CD8-positive, alpha-beta memory T cell (primary cell): ENCODE measurements at places on chromosomes 1 and 21. TPM values are rescaled to one million over a fixed set of nuclear protein-coding genes. Genes with fewer than 3 reads are reported as not detected.

The DCST2 gene
- 0.09 TPM for total RNA-seq

DNA sequence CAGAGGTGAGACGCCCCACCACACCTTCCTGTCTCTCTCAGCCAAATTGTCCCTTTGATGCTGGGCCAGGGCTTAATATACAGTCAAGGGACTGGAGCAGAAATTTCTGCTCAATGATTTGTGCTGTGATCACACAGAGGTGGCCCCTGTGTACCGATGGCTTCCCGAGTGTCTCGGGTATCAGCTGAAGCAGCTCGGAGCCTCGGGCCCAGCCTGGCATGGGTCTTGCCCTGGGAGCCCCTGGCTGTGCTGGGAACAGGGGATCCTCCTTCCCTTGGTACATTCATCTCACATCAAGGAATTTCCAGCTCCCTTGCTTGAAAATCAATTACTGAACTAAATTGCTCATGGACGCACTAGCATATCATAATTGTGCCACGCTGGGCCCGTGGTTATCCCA lies 148.8 kb upstream of the C1orf174 start:
- DNase-seq, result no peak
- H3K4me3 ChIP-seq, result no peak overlapping the region
- H3K27me3 ChIP-seq, result no peaks in the 10 kb centered on the region
- no peaks in the 10 kb centered on the region for H3K36me3 ChIP-seq

DNA sequence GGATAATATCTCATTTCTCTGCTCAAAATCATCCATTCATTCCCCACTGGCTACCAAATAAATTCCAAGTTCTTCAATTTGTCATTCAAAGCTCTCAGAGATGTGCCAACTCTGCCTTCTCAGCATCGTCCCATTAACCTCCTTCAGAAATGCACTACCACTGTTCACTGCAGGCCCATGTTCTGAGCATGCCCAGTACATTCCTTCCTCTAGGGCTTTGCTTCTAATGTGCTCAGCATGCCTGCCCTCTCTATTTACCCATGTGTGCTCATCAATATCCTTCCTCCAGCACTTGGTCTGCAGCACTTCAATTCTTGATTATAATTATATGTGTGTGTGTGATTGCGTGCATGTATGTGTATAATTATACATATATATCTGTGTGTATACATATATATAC lies 36.1 kb upstream of the RGS8 start:
- DNase-seq, result no peak
- H3K4me3 ChIP-seq, result no peak overlapping the region
- peaks cover 8% of the 10 kb centered on the region for H3K4me1 ChIP-seq
- no peaks in the 10 kb centered on the region for H3K36me3 ChIP-seq

DNA sequence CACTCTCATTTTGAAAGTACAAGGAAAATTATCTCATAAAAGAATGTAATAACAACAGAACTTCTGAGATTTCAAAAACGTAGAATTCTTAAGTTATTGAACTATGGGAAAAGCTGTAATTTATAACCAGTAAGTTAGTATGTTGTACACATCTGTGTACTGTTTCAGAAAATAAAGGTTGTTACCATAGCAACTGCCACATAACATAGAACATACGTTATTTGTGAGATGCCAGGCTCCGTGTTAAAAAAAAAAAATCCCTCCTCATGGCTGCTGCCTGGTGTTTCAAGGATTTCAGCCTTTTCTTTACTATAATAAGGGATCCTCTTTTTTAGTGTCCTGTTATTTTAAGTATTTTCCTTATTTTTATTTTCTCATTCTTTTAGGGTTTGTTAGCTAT lies 79.5 kb downstream of the RWDD3 start:
- no peak for DNase-seq
- no peak overlapping the region for H3K4me3 ChIP-seq
- H3K27me3 ChIP-seq, result no peaks in the 10 kb centered on the region
- H3K27ac ChIP-seq, result no peak overlapping the region

GRCh38 chr1:44283524-44284173 lies 70.4 kb downstream of the DMAP1 start:
- no peaks in the 10 kb centered on the region for H3K27me3 ChIP-seq
- no peaks in the 10 kb centered on the region for H3K4me1 ChIP-seq
- H3K27ac ChIP-seq, result no peak overlapping the region
- H3K4me3 ChIP-seq, result no peak overlapping the region

GRCh38 chr1:3955196-3955772 lies 55.2 kb upstream of the C1orf174 start:
- no peaks in the 10 kb centered on the region for H3K36me3 ChIP-seq
- H3K4me1 ChIP-seq, result no peaks in the 10 kb centered on the region
- H3K4me3 ChIP-seq, result no peak overlapping the region

- no peak for DNase-seq
- H3K27me3 ChIP-seq, result no peaks in the 10 kb centered on the region
- no peaks in the 10 kb centered on the region for H3K36me3 ChIP-seq
- no peaks in the 10 kb centered on the region for H3K4me1 ChIP-seq
- no peak overlapping the region for H3K27ac ChIP-seq
- no peak overlapping the region for H3K4me3 ChIP-seq
Measured at GRCh38 chr1:229689904-229690303, 63.9 kb downstream of the URB2 start.

DNA sequence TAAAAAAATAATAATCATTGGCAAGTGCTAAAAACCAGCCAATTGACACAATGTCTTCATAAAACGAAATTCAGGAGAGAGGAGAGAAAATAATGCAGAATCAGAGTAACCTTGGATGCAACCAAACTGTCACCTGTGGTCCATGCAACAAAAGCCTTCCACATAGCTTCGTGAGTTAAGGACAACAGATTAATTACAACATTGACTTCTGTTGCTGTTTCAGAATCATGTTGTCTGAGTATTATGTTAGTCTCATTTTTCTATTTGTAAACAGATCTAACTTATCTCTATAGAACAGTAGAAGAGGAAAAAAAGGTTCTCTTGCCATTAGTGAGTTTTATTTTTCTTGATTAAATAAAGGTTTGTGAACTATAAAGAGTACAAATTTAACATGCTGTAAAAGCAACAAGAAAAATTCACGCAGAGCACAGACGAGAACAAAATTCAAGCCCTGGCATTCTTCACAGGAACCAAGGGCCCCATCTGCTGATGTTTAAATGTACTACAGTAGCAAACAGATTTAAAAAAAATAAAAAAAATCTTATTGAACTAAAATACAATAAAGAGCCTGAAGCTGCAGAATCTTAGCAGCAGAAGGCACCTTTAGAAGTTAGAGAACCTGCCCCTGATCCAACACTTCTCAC lies 381.1 kb upstream of the PKN2 start:
- no peaks in the 10 kb centered on the region for H3K27me3 ChIP-seq
- H3K27ac ChIP-seq, result no peak overlapping the region
- H3K4me1 ChIP-seq, result no peaks in the 10 kb centered on the region
- H3K36me3 ChIP-seq, result no peaks in the 10 kb centered on the region
- no peak overlapping the region for H3K4me3 ChIP-seq

DNA sequence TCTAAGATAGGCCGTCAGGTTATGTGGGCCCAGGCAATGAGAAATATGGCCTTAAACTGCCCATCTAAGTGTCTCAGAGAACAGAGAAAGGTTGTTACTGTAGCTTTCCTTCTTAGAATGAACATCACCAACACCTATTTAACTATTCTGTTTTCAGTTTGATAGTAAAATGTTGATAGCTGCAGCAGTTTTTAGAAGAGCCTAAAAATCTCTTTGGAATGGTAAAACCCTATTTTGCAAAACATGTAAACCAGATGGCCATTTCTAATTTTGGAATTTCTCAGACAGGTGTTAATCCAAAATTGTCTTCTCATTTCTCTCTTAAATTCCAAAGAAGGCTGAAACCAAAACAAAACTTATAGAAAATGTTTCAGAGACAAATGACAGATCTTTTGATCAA lies 57.5 kb downstream of the DIPK1A start:
- H3K27me3 ChIP-seq, result no peaks in the 10 kb centered on the region
- no peak for DNase-seq
- H3K4me3 ChIP-seq, result no peak overlapping the region
- no peak overlapping the region for H3K27ac ChIP-seq

GRCh38 chr1:19338323-19338762 lies 26.2 kb downstream of the SLC66A1 start:
- no peak overlapping the region for H3K4me3 ChIP-seq
- DNase-seq, result no peak
- peaks cover 22% of the 10 kb centered on the region for H3K36me3 ChIP-seq
- no peaks in the 10 kb centered on the region for H3K4me1 ChIP-seq

GRCh38 chr1:218739426-218739825 lies 394.3 kb downstream of the TGFB2 start:
- no peaks in the 10 kb centered on the region for H3K4me1 ChIP-seq
- H3K4me3 ChIP-seq, result no peak overlapping the region
- H3K36me3 ChIP-seq, result no peaks in the 10 kb centered on the region
- H3K27me3 ChIP-seq, result no peaks in the 10 kb centered on the region

DNA sequence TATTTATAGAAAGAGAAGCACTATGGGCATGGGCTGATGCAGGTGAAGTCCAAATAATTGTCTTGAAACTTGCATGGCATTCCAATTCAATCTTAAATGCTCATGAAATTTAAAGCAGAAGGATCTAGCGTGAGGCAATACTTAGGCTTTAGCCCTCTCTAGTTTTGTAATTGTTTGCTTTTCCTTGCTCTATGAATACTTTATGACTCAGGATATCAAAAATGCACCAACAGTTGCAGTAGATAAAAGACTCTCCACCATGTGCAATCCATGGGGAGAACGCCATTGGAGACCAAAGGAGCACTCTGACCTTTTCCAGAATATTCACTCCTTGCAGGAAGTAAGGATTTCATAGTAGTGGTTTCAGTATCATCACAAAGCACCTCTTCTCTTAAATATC lies 436.4 kb downstream of the LRRIQ3 start:
- H3K4me3 ChIP-seq, result no peak overlapping the region
- DNase-seq, result no peak
- H3K36me3 ChIP-seq, result no peaks in the 10 kb centered on the region
- no peak overlapping the region for H3K27ac ChIP-seq

The SLC16A4 gene
- total RNA-seq, result 0.09 TPM

DNA sequence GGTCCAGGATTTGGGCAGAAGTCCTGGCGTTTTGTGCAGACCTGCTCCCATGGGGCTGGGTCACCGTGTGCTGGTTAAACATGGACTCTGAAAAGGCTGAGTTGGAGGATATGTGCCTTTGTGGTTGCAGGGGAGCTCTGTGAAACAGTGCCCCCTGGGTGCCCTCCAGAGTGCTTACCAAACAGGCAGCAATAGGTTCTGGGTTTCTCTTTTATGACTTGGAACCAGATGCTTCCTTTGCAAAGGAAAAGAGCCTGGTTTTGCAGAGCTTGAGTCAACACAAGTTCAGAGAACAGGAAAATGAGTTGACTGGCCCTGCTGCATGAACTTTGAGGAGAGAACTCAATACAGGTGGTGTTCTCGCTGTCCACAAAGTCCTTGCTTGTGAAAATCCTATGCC lies 288.9 kb downstream of the TM2D1 start:
- no peaks in the 10 kb centered on the region for H3K27me3 ChIP-seq
- H3K4me3 ChIP-seq, result no peak overlapping the region
- DNase-seq, result no peak

- no peak for DNase-seq
- H3K36me3 ChIP-seq, result no peaks in the 10 kb centered on the region
- no peaks in the 10 kb centered on the region for H3K27me3 ChIP-seq
- H3K27ac ChIP-seq, result no peak overlapping the region
Measured at GRCh38 chr1:70990469-70991253, 57.0 kb downstream of the PTGER3 start.

The TSPAN2 gene
- 2.0 TPM for total RNA-seq

The CHI3L1 gene
- total RNA-seq, result not detected

- H3K36me3 ChIP-seq, result no peaks in the 10 kb centered on the region
- no peaks in the 10 kb centered on the region for H3K4me1 ChIP-seq
- no peak for DNase-seq
Measured at GRCh38 chr21:26892151-26892550, 46.9 kb upstream of the ADAMTS1 start.

DNA sequence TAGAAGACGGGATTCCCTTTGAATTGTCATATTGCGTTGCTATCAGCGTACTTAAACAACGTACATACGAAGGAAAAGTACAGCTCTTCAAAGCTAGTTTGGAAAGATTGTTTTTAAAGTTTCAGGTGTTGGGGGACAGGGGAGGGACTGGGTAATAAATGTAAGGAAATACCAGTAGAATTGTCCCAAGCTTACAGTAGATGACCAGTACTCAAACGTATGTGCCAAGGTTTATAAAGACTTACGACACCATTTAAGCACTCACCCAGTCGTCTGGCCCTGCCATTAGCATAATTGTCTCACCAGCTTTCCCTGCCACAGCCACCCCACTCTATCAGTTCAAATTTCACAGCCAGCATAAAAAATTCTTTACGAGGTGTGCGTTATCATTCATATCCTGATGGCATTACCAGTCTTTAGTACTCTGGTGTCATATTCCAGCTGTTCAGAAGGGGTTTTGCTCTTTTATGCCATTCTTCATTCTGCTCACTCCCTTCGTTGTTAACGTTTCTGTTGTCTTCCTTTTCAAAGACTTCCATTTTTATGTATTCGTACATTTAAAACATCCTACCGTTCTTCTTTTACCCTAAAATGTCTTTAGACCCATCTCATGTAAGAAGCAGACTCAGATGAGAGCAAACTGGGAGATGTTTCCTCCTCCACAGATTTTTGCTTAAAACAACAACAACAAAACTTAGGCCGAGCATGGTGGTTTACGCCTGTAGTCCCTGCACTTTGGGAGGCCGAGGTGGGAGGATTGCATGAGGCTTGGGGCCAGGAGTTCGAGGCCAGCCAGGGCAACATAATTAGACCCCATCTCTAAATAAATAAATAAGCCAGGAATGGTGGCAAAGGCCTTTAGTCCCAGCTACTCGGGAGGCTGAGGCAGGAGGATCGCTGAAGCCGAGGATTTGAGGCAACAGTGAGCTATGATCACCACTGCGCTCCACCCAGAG lies 1.0 kb upstream of the HP1BP3 start:
- peak overlapping the region; percentile 90 for H3K27ac ChIP-seq
- no peaks in the 10 kb centered on the region for H3K36me3 ChIP-seq
- H3K4me3 ChIP-seq, result peak overlapping the region; percentile 98
- H3K27me3 ChIP-seq, result no peaks in the 10 kb centered on the region
- no peak for DNase-seq

The SYT11 gene
- 22.7 TPM for total RNA-seq

DNA sequence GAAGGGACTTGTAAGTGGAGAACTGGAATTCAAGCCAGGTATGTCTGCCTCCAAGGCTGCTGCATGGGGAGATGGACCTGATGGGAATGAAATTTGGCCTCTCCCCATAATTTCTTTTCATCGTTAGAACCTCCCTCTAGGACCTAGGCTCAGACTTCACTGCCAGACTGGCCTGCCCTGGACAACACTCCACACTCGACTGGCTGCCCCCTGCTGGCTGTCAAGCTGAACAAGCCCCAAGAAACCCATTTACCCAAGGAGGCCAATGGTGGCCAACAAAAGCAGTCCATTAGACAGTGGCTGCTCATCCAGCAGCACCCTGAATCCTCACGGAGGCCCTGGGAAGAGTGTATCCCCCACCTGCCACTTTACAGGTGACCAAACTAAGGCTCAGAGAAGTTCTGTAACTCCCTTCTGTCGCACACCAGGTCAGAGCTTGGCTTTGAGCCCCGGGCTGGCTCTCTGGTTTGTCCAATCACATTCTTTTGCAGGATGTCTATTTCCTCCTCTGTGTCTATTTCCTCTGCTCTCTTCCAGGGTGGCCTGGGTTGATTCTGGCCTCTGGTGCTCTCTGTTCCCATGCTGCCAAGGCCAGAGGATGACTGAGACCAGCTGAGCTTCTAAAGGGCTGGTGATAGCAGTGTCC lies 3.8 kb downstream of the RNF186 start:
- DNase-seq, result peak; percentile 12
- H3K4me3 ChIP-seq, result no peak overlapping the region
- no peaks in the 10 kb centered on the region for H3K4me1 ChIP-seq
- no peaks in the 10 kb centered on the region for H3K27me3 ChIP-seq
- H3K36me3 ChIP-seq, result no peaks in the 10 kb centered on the region

GRCh38 chr21:35226968-35227744 lies 178.1 kb upstream of the RUNX1 start:
- H3K4me3 ChIP-seq, result peak overlapping the region; percentile 27
- peak; percentile 68 for DNase-seq
- H3K4me1 ChIP-seq, result peaks cover 31% of the 10 kb centered on the region
- H3K27ac ChIP-seq, result peak overlapping the region; percentile 5
- H3K27me3 ChIP-seq, result no peaks in the 10 kb centered on the region
- H3K36me3 ChIP-seq, result no peaks in the 10 kb centered on the region
